ENCODE measurements at places on chromosomes 2 and 18.

DNA sequence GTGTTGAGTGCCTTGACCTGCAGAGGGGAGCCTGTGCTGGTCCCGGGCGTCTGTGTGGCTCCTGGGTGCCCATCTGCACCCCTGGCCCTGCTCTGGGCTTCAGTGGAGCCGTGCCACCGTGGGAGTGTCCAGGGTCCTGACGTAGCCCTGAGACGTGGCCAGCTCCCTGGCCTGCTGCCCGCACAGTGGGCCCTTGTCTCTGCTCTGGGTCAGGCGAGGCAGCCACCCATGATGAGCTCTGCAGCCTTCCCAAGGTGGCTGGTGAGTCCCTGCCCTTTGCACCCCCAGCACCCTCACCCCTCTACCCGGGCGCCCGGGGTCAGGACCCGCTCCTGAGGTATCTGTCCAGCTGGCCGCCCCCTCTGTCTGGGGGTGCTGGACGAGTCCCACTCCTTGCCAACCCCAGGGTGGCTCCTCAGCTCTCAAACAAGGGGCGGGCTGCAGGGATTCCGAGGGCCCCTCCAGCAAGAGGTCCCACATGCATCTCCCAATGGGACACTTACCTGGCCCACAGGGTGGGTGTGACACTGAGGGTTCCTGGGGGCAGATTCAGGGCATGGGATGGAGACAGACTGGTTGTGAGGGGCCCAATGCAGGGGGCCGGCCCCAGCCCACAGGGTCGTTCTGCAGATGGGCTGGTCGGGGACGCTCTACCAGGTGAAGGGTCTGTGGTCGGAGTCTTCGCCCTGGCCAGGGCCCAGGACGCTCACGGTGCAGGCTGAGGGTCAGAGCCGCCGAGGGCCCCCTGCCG is 2.4 kb downstream of the NEU4 start:
- DNase-seq: no peak

- no peak for DNase-seq
Measured at GRCh38 chr2:203565076-203565475, 30.0 kb upstream of the RAPH1 start.

GRCh38 chr2:125172181-125172580 is 1147.1 kb downstream of the CNTNAP5 start:
- DNase-seq: no peak

- no peak for DNase-seq
Measured at GRCh38 chr18:34521040-34521439, 189.1 kb upstream of the DTNA start.

DNA sequence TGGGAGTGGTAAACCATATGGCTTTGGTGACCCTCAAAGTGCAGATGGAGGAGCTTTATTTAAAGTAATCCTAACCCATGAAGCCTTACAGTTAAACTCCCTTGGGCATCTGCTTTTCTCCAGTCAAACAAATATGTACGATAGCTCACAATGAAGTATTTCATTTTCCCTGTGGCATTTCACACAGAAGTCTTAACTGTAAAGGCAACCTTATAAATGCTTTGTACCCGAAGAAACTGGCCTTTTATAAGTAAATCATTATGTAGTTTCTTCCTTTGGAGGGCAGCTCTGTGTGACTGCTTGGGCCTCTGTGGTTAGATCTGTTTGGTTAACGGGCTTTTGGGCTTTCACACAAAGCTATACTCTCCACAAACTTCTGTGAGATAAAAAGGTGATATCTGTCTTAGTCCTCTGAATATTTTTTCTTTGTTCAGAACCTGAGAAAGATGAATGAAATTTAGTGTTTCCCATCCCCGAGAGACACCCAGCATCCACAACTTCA is 46.6 kb downstream of the SCN1A start:
- no peak for DNase-seq

DNA sequence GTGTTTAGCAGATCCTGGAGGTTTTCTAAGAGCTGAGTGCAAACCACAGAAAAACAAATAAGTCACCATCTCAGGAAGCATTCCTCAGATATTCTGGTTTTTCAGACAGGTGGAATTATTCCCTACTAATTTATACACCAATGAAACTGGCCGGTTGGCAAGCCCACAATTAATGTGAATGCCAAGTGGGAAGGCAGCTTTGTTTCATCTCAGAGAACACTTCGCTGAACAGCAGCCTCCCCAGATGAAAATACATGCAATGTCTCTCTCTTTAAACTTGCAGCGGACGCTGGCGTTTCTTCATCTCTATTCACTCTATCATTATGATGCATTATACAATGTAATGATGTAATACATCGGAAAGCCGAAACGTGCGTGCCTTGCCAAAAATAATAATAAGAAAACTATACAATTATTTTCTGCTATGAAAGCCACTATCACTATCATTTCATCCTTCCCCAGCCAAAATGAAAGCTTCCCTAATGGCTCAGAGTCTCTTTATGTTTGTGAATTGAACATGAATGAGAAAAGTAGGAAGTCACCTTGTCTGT is 649.4 kb downstream of the BCL11A start:
- no peak for DNase-seq

- no peak for DNase-seq
Measured at GRCh38 chr18:10930076-10930475, 219.3 kb downstream of the PIEZO2 start.

- no peak for DNase-seq
Measured at GRCh38 chr2:165635532-165635931, 158.5 kb downstream of the GALNT3 start.
